A673 (cell line): ENCODE measurements at places on chromosomes 12 and 14.
A peak's percentile ranks its signal among the peaks of the same experiment; 100 is the strongest.

DNA sequence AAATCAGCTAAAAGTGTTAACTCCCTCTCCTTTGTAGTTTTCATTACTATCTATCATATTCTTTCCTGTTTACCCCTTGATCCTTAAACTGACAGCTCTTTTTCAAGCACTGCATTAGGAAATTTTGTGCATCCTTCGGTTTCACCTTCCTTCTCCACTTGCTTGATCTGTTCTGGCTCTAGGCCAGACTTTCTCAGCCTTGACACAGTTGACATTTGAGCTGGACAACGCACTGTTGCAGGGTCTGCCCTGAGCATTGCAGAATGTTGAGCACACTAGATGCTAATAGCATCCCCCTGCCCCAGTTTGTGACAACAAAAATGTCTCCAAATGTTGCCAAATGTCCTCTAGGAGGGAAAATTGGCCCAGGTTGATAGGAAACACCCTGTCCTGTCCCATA is 75.4 kb upstream of the KCNJ8 start:
- no peak for DNase-seq

- no peak for DNase-seq
Observed at GRCh38 chr12:131863711-131864396, 30.6 kb upstream of the ULK1 start.

GRCh38 chr14:27222671-27223070 is 624.8 kb upstream of the NOVA1 start:
- DNase-seq = no peak

- no peak for DNase-seq
Observed at GRCh38 chr12:32952681-32953080, 56.1 kb upstream of the PKP2 start.

GRCh38 chr12:126353604-126354003 is 1288.4 kb downstream of the AACS start:
- DNase-seq = no peak

DNA sequence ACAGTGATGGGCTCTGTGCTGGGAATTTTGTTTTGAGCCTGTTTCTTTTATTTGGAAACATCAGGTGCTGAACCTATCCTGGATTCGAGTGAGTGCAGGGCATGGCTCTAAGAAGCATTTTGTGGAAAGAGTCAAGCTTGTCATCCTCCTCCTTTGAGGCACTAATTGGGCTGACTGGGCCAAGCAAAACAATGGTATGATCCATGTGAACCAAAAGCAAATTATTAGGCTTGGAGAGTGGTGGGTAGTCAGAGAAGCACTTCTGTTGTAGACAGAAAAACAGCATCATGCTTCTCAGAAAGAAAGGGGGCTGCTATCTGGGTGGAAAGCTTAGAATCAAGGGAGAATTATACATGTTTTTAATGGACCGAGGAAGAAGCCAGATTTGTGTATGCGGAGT is 481.6 kb downstream of the DIO2 start:
- no peak for DNase-seq

DNA sequence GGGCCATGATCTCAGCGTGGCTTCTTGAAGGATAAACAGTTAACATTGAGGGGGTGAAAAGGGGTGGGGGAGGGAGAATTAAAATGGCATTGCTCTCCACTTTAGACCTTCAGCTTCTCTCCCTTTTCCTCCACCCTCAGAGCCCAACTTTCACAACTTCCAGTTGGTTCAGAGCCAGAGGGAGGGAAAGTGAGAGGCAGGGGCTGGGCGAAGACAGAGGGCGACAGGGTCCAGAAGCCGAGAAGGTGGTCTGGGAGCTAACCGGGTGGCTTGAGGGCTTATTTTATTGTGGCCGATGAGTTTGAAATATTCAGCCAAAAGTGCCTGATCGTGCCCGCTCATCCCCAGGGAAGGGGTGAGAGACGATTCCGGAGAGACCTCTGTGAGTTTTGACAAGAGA is 4.1 kb downstream of the BMP4 start:
- no peak for DNase-seq

GRCh38 chr14:104680806-104681688 is 8.4 kb upstream of the INF2 start:
- peak; percentile 64 for DNase-seq

DNA sequence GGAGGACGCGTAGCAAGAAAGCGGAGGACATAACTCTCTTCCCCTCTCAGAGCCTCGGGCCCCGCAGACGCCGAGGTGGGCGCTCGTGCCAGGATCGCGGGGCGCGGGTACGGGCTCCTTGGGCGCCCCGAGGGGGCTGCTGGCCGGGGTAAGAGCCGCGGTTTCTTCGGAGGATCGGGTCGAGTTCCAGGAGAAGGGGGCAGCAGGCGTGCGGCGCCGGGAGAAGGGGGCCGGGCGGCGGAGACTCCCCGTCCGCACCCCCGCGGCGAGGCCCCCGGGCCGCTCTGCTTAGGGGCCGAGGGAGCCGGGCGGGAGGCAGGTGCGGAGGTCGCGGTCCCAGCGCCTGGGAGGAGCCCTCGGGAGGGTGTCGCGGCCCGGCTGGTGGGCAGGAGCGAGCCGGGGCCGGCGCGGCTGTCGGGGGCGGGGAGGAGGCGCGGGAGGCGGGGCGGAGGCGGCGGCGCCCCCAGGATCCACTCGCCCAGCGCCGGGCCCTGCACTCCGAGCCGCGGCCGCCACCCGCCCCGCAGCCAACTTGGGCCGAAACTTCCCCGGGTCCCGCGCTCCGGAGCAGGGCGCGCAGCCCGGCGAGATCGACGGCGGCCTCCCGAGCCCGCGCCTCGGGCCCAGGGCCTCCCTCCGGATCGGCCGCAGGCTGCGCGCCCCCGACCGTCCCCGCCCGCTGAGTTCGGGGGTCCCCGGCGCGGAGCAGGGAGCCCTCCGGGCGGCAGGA is 64.4 kb downstream of the FBXL14 start:
- no peak for DNase-seq

DNA sequence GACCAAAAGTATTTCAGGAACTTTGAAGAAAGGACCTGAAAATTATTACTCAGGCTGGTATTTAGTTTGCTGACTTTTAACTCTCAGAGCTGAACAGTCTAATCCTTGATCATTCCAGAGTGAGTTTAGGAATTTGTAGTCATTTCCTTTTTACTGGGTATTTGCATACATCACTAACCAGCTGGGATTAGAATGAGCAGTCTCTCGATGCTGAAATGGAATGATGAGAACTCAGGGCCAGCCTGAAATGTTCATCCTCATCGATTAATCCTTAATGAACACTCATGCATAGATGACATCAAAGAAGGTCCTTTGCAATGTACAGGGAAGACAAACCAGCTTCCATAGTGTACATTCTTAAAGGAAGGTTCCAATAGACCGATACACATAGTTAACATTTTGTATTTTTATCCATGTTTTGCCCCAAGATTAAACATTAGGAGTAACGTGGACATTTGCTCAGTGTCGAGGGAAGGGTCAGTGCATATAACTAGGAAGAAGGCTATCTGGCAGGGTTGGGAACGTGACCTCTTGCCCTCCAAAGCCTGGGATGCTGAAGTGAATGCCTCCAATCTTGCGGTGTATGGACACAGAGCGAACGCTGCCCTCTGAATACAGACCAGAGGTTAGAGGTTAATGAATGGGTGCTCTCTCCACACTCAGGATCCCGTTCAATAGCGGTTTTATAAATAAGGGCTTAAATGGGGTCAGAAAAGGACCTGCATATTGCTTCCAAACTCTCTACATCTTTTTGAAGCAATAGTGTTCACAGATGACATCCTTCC is 14.5 kb downstream of the FBXL14 start:
- DNase-seq = no peak

DNA sequence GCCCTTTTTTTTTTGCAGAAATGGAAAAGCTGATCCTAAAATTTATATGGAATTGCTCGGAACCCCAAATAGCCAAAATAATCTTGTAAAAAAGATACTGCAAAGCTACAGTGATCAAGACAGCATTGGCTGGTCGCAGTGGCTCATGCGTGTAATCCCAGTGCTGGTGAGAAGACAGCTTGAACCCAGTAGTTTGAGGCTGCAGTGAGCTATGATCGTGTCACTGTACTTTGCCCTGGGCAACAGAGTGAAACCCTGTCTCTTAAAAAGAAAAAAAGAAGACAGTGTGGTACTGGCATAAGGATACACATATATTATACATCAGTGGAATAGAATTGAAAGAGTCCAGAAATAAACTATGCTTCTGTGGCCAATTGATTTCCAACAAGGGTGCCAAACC is 5.4 kb downstream of the ITGB7 start:
- DNase-seq = no peak

DNA sequence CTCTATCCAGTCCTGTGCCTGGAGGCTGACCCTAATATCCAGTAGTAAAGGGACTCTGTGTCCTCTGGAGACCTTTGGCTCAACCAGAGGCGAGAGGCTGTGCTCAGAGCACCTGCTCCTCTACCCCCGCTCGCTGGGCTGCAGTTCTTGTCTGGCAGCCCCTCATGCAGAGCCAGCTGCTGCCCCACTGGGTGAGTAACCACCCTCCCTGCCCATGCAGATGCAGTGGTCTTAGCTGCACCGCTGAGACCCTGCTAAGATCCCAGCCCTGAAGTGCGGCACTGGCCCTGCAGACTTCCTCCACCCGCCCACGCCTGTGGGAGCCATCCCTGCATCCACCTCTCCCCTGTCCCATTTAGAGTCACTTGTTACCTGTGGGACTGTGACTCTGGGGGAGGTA is 347.5 kb upstream of the SFSWAP start:
- no peak for DNase-seq

- no peak for DNase-seq
Observed at GRCh38 chr12:49667325-49668090, 39.7 kb downstream of the FMNL3 start.

DNA sequence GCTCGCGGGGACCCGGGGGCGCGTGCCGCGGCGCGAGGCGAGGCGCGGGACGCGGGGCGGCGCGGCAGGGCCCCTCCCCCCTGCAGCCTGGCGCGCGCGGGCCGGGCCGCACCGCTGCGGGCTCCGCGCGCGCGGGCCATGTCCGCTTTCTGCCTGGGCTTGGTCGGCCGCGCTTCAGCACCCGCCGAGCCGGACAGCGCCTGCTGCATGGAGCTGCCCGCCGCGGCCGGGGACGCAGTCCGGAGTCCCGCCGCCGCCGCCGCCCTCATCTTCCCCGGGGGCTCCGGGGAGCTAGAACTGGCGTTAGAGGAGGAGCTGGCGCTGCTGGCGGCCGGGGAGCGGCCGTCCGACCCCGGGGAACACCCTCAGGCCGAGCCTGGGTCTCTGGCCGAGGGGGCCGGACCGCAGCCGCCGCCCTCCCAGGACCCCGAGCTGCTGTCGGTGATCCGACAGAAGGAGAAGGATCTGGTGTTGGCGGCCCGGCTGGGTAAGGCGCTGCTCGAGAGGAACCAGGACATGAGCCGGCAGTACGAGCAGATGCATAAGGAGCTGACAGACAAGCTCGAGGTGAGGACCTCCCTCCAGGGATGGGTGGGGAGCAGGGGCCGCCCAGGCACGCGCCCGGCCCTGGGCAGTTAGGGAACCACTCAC is 820 bp downstream of the BICDL1 start:
- DNase-seq = peak; percentile 71

- DNase-seq = no peak
Observed at GRCh38 chr14:70069186-70069585, 119.6 kb downstream of the SLC8A3 start.

GRCh38 chr12:68042212-68042699 is 53.0 kb downstream of the IFNG-AS1 start:
- DNase-seq = no peak

GRCh38 chr12:81644503-81644902 is 114.6 kb downstream of the PPFIA2 start:
- peak; percentile 65 for DNase-seq

DNA sequence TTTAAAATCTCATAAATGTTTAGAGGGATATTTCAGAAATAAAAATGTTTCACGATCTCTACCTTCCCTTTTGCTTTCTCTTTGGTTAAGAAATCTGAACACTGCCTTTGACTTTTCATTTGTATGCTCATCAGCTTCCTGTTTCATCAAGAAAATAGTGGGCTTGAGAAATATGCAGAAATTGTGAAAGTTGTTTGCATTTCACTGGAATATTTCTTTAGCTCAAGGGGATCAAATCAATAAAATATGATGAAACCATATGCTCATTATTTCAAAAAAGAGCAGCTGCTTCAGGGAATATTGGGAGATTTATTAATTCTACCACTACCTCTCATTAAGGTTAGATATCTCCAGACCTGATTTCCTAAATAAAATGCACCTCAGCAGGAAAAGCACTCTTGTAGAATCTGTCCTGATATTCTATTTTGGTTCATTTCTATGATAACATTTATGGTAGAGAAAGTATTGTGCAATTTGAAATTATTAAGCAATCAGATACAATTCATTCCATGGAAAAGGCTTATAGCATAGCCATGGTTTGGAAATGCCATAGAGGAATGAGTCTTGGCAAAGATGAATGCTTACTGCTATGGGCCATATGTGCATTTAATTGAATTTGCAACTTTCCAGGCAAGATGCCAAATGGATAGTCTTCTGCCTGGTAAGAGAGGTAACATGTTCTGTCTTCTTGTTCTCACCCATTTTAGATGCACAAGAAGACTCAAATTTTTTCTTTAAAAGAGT is 212.6 kb upstream of the SLC16A7 start:
- peak; percentile 62 for DNase-seq

- peak; percentile 17 for DNase-seq
Observed at GRCh38 chr12:78209846-78210505, 379.3 kb downstream of the NAV3 start.

GRCh38 chr14:88682495-88683114 is 110.1 kb downstream of the EML5 start:
- DNase-seq = no peak

DNA sequence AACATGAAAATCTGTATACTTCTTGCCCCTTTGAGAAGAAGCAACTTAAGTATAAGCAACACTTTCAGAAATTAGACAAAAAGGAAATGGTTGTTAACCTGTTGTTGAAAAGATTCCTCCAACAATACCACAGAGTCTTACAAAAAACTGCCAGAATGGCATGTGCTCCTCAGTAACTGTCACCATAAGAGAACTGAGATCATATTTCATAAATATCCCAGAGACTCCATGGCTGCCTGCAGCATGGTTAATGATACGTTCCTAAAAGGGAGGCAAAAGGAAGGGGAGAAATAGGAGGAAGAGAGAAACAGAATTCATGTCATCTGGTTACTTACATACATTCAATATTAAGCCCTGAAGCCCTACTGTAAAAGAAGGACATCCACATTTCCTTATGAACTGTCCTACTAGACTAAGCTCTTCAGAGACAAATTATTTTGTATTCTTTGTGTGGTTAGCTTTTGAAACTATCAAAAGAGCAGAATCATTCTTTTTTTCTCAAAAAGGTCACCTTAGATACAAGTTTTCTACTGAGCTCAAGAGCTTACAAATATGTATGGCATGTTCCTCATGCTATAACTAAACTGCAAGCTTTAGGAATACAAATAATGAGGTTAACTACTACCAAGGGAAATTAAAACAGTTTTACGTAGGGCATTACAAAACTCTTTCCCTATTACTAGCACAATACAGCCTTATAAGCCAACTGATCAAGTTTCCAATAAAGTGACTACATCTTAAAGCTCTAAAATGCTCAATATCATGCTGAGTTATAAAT is 37.8 kb downstream of the ERGIC2 start:
- DNase-seq = no peak

DNA sequence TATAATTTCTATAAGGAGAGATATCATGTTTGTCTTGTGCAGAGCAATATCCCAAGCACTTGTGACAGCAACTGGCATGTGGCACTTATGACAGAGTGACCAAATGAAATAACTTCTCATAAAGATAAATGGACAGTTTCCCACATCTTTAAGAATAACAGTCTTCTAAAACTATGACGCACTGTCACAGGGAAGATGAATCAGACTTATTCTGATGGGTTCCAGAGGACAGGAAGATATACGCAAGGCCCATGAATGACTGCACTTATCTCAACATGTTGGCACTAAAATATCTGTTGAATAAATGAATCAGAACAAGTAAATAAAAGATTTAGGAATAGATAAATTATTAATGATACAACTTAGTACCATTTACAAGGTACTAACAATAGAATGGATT is 465.8 kb upstream of the SYT1 start:
- DNase-seq = no peak
